Activated T-helper 17 cell treated with anti-CD3 and anti-CD28 coated beads, Interleukin-2, amount 50 U/mL, for 72 hours (primary cell): ENCODE measurements at places on chromosomes 1 and 21. TPM values are rescaled to one million over a fixed set of nuclear protein-coding genes. Genes with fewer than 3 reads are reported as not detected.

The SIM2 gene
- total RNA-seq: 3.9 TPM

The ST6GALNAC5 gene
- not detected for total RNA-seq

- ATAC-seq: no peak
Observed at GRCh38 chr1:59692591-59692990, 122.2 kb upstream of the HOOK1 start.

GRCh38 chr1:154567386-154568156 is at the start of gene CHRNB2:
TSS of gene CHRNB2 (plus strand) at chr1:154567778. CDS start at chr1:154568045, 267 bp downstream.
- peak; percentile 95 for ATAC-seq

The RGS13 gene
- total RNA-seq: 0.19 TPM

GRCh38 chr1:43993206-43993914 is 2.0 kb downstream of the CCDC24 start:
- no peak for ATAC-seq

DNA sequence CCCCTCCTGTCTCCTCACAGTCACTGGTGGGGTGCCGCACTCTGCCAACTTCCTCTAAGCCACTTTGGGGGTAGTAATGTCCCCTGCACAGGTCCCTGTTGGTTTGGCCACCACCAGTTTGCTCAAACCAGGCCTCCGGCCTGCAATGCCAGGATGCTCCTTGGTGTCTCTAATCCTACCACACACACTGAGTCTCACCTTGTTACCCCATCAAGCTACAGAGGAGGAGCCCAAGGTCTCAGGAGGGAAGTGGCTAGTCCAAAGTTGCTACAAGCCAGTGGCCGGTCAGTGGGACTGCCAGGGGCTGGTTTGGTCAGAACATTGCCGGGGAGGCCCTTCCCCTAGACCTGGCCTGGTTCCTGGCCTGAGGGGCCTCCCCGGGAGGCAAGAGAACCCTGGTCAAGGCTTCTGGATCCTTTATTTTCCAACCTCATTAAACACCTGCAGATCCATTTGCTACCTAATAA is 21.5 kb upstream of the LRP8 start:
- ATAC-seq: no peak

The SLC19A1 gene
- 41.4 TPM for total RNA-seq

DNA sequence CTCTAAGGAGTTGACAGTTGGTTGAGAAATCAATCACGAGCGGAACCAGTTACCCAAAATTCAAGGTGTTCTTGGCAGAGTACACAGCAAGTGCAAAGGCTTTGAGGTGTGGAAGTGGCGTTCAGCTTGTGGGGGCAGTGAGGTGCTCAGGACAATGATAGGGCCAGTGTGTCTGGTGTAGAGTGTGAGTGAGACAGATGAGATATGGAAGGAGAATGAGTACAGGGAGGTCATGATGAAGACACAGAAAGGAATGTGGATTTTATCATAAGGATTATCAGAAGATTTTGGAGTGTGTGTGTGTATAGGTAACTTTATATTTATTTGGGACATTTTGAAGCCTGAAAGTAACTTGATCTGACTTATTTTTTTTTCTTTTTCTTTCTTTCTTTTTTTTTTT is 40.9 kb downstream of the IFI44 start:
- ATAC-seq: no peak

The LCE1B gene
- not detected for total RNA-seq

The CD84 gene
- 37.3 TPM for total RNA-seq

- no peak for ATAC-seq
Observed at GRCh38 chr1:179016706-179017382, 8.8 kb upstream of the FAM20B start.

GRCh38 chr21:37862536-37862935 is 53.7 kb downstream of the KCNJ6 start:
- ATAC-seq: no peak

The ADAMTS4 gene
- total RNA-seq: 3.1 TPM

GRCh38 chr1:228920831-228921230 is 185.6 kb downstream of the RHOU start:
- ATAC-seq: no peak

The OR2L13 gene
- not detected for total RNA-seq

- ATAC-seq: no peak
Observed at GRCh38 chr1:240294566-240294965, 202.9 kb downstream of the FMN2 start.

The AMY1C gene
- not detected for total RNA-seq

The LENEP gene
- 0.77 TPM for total RNA-seq

DNA sequence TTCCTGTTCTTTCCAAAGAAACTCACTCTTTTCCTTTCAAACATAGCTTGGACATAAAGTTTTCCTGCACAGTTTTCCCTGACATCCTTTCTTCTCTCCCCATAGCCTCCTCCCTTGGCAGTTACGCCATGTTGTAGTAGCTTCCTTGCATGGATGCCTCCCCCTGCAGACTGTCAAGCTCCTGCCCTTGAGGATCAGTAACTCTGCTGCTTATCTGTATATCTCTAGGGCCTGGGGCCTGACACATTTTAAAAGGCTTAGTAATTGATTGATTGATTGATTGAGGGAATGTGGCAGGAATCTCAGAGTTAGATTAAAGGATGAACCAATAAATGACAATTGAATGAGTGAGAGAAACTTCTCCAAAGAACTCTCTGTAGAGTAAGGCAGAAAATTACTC is 143.7 kb downstream of the NEK7 start:
- ATAC-seq: no peak

The OLFML3 gene
- 0.40 TPM for total RNA-seq

The S100A3 gene
- not detected for total RNA-seq

The IPO9 gene
- total RNA-seq: 70.2 TPM

DNA sequence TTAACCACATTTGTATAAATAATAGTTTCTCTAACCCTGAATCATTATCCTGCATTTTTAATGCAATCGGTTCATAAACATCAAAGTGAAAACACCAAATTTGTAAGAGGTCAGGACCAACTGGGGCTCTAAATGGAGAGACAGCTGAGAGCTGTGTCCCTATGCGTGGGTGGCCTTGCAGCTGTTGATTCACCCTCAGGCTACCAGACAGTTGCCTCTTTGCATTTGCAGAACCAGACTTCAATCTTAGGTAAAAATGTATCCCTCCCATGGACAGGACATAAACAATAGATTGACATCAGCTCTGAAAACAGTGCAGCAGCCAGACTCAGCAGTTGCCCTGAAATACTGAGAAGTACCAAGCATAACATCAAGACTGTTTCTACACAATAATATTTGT is 8.8 kb upstream of the TGFB2 start:
- no peak for ATAC-seq

DNA sequence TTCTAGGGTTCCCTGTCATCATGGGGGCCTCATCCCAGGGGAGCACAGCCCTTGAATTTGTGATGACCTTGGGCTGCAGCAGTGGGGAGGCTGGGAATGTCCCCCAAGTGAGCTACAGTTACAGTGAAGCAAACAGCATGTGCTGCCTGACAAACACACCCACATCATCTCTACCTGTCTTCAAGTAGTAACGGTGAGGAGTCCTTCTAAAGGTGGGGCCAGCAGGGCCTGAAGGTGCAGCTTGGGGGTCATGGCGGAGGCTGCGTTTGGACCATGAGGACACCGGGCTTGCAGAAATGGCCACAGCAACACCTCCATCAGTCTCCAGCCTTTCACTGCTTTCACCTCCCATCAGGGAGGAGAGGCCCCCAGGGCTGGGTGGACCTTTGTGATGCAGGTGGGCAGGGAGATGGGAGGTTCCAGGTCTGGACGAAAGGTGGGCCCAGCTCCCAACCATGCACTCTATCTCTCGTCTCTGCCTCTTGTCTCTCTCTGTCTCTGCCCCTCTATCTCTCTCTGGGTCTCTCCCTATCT is 55.7 kb downstream of the WNT9A start:
- ATAC-seq: no peak

DNA sequence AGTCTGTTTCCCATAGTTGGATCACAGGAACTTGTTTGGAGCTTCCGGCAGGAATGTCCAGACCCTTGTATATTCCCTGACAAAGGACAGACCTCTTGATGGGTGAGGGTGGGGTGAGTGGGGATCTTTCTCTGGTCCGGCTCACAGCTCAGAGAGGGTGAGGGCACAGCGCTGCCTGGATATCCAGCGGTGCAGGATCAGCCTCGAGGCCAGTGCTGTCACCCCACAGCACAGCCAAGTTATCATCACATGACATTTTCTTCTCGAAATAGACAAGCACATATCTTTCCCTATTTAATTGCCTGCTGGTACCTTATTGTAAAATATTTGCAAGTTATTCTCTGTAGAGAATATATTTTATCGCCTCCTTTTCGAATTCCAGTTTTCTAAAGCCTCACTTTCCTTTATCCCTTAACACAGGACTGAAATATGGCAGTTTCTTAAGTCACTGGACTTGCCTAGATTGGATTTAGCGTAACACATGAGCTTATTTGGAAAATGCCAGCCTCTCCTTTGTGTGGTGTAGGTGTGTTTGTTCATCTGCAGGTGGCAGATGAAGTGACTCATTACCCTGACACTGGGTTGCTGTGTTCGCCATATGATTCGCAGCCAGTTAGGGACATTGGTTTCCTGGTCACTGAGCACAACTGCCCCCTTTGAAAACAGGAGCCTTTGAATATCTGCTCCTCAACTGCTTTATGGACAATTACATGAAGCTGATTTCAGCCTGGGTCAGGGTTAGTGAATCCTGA is 21.4 kb downstream of the CLIC6 start:
- ATAC-seq: no peak

DNA sequence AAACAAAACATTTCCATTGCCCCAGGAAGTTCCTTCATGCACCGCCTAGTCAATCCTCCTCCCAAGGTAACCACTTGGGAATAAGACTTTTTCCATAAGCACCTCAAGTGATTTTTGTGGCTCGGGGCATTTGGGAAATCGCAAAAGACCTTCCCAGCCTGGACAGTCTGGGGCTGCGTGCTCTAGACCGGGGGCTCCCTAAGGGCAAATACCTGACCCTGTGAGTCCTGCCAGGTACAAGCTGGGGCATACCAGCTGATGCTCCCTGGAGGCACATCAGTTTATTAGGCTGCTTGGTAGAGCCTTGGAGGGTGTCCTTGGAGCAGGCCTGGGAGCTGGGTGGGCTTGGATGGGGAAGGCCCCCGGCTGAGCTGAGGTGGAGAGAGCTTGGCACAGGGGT is 34.4 kb downstream of the ALPL start:
- no peak for ATAC-seq

DNA sequence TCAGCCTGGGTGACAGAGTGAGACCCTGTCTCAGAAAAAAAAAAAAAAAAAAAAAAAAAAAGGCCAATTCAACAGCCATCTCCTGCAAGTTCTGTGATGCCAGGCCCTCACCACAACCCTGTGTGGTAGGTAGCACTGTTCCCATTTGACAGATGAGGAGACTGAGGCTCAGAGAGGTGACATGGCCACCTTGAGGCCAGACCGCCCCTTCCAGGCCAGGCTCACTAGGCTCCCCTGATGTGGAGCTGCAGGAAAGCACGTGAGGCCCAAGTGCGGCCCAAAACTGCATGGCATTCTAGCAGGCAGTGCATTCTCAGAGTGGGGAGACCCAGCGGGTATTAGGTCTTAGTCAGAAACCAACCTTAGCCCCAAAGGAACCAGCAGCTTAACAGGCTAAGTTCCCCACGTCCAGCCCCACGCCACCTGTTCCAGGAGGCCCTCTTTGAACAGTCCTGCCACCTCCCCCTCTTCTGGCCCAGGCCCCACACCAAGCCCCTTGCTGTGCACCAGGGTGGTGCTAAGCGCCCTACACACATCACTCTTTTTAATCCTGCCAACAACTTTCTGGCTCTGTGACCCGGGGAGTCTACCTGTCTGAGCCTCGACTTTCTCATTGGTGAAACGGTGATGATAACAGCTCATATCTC is 11.7 kb upstream of the ECE1 start:
- no peak for ATAC-seq

The NBPF6 gene
- total RNA-seq: not detected
